ENCODE measurements at places on chromosomes 3 and 15. TPM values are rescaled to one million over a fixed set of nuclear protein-coding genes. Genes with fewer than 3 reads are reported as not detected.
A peak's percentile ranks its signal among the peaks of the same experiment; 100 is the strongest.

- DNase-seq, result no peak
Observed at GRCh38 chr3:101072300-101072699, 79.1 kb upstream of the ABI3BP start.

DNA sequence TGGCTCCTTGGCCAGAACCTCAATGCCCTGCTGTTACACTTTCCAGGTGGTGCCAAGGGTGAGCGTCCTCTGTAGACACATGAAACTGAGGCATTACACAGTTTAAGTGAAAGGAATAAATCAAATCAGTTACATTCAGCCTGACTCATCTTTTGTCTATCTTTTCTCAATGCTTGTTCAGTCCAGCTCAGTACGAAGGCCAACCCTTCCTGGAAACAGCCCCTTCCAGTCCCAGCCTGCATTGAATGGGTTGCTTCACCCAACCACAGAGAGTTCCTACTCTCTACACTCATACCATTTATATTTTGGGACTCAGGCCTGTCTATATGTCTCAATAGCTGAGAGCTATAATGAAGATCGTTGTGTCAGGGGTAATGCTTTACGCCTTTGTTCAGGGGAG lies 363.6 kb downstream of the RORA start:
- peak; percentile 90 for DNase-seq

The KIF9 gene
- 9.5 TPM for total RNA-seq

- DNase-seq, result no peak
Observed at GRCh38 chr3:147409143-147410115, at the start of gene ZIC1. Gene ZIC1 (plus strand): TSS chr3:147409365. CDS start chr3:147410113, 748 bp downstream.

DNA sequence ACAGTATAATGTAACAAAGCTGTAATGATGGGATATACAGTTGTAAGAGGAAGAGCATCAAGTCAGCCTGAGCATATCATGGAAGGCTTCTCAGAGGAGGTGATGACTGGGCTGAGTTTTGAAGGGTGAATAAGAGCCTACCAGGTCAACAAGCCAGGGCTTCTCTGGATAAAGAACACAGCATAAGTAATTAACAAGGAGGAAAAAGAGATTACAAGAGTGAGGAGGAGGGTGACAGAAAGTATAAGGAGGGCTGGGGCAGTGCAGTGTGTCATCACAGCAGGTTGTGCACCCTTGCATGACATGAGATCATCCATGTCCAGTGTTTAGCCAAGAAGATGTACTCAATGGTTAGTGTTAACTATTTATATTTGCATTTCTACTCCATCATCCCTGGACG lies 16.9 kb upstream of the SPATA12 start:
- DNase-seq, result no peak

- no peak for DNase-seq
Observed at GRCh38 chr3:43892061-43892460, 201.3 kb downstream of the ABHD5 start.

GRCh38 chr3:14492948-14493881 lies 46.9 kb downstream of the GRIP2 start:
- no peak for DNase-seq

The SV2B gene
- 0.96 TPM for total RNA-seq

The SNTN gene
- total RNA-seq, result not detected

- DNase-seq, result no peak
Observed at GRCh38 chr3:86771741-86772512, 219.0 kb downstream of the VGLL3 start.

DNA sequence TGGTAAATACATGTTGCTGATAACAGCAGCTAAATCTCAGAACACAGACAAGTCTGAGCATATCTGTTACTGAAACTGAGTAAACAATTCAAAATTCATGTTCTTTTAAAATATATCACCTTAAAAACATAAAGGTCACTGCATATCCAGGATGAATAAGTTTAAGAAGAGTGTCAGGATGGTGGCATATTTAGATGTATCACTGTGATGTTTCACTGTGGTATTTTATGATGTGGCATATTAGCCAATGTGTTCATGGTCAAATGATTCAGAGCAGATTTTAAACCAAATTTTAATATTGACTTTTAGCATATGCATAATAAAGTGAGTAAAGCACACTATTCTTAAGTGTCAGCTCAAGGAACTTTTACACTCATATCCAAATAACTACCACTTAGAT lies 346.4 kb upstream of the DPPA4 start:
- DNase-seq, result no peak

DNA sequence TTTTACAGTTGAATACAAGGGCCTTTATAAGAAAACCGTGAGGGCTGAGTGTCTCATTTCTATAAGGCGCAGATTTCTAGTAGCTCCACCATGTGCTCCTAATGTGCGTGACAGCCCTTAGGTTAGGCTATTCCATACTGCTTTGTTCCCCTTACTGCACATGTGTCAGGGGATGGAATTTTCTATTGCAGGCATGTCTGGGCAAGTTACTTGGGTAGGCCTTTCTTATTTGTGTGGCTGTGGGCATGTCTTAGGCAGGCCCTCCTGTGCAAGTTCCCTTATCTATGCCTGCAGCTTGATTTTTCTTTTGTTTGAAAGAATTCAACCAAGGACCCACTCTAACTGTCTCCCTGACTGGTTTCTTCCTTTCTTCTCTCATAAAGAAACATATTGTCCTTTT lies 434.2 kb upstream of the CNTN3 start:
- peak; percentile 20 for DNase-seq

The SCN11A gene
- 0.05 TPM for total RNA-seq

The TTC14 gene
- 35.8 TPM for total RNA-seq

DNA sequence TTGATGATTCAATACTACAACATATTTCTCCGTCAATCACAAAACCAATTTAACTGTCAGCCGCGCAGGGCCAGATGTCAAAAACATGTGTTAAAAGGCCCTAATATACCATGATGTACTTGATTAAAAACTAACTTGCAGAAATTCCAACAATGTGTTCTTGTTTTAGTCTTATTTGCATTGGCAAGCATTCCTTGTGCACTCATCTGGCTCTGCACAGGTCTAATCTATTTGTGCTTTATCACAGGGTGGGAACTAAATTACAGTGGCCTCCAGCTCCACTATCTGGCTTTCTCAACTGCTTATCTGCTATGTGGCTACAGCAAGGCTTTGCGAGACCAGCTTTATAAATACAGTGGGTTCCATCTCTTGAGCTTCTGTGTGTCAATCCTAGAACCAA lies 455.5 kb downstream of the ERC2 start:
- DNase-seq, result no peak

- no peak for DNase-seq
Observed at GRCh38 chr15:99051308-99051707, 43.7 kb upstream of the PGPEP1L start.
